Astrocyte (in vitro differentiated cells and primary cell): ENCODE measurements at places on chromosomes 13 and 19. TPM values are rescaled to one million over a fixed set of nuclear protein-coding genes. Genes with fewer than 3 reads are reported as not detected.

GRCh38 chr13:78376033-78376432 lies 227.3 kb downstream of the POU4F1 start:
- DNase-seq = no peak
- H3K4me3 ChIP-seq = no peak overlapping the region
- no peaks in the 10 kb centered on the region for H3K4me1 ChIP-seq

- H3K4me1 ChIP-seq = no peaks in the 10 kb centered on the region
- H3K27me3 ChIP-seq = peaks cover 3% of the 10 kb centered on the region
- no peak overlapping the region for H3K27ac ChIP-seq
- no peaks in the 10 kb centered on the region for H3K36me3 ChIP-seq
- DNase-seq = no peak
These were observed 61.2 kb downstream of the CCDC70 start for GRCh38 chr13:51922771-51923480.

GRCh38 chr13:95706356-95706755 lies 29.4 kb downstream of the DNAJC3 start:
- H3K36me3 ChIP-seq = peaks cover 3% of the 10 kb centered on the region
- no peak overlapping the region for H3K4me3 ChIP-seq
- no peaks in the 10 kb centered on the region for H3K4me1 ChIP-seq
- no peak for DNase-seq

Gene CYP4F11
- not detected in 2 replicates for total RNA-seq

DNA sequence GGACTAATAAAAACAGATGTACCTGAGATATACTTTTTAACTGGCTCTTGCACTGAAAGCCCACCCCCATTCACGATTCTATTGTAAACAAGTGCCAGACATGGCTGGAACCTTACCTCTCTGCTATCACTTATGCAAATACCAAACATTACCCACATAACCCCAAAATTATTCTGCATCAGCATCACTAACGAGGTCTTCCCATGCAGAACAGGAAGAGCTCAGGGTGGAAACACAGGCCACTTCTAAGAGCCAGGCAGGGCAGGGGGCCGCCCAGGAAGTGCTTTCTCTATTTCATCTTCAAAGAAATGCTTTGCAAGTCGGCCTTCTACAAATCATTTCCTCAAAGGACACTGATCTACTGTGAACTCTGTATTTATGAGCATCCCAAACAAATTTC lies 7.3 kb downstream of the IRS2 start:
- H3K4me3 ChIP-seq = peak overlapping the region; percentile 63
- no peak for DNase-seq
- H3K36me3 ChIP-seq = no peaks in the 10 kb centered on the region
- H3K4me1 ChIP-seq = peaks cover 34% of the 10 kb centered on the region
- no peaks in the 10 kb centered on the region for H3K27me3 ChIP-seq
- H3K27ac ChIP-seq = no peak overlapping the region

- peaks cover 2% of the 10 kb centered on the region for H3K27me3 ChIP-seq
- peaks cover 24% of the 10 kb centered on the region for H3K4me1 ChIP-seq
- no peak overlapping the region for H3K4me3 ChIP-seq
- H3K36me3 ChIP-seq = no peaks in the 10 kb centered on the region
These were observed 6.7 kb downstream of the NANOS3 start for GRCh38 chr19:13883516-13884064.

Gene ZNF296
- 3.0 and 3.1 TPM in 2 replicates for total RNA-seq

DNA sequence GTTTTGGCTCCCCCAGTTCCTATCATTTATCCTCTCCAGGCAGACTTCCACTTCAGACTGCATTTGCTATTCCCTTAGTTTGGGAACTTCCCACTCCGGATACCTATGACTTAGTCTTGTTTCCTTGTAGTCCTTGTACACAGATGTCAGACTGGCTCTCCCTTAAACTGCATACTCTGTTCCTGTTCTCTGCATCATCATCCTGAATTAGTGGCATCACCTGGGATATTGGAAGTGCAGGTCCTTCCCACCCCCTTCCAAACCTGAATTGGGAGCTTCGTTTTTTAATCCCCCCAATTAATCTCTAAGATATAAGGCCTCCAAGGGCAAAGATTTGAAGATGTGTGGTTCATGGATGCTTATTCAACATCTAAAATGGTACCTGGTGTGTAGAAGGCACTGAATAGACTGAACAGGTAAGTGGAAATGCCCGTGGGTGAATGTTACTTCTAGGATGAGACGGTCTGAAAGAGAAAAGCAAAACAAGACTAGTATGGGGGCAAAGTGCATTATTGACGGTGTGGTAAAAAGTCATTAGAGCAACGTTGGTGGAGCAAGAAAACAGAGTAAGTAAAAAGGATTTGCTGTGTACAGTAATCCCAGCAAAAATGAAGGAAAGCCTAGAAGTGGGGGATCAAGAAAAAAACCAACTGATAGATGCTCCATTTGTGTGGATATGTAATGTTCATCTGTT lies 9.6 kb downstream of the MIR17HG start:
- no peaks in the 10 kb centered on the region for H3K4me1 ChIP-seq
- H3K27ac ChIP-seq = no peak overlapping the region
- no peak overlapping the region for H3K4me3 ChIP-seq

DNA sequence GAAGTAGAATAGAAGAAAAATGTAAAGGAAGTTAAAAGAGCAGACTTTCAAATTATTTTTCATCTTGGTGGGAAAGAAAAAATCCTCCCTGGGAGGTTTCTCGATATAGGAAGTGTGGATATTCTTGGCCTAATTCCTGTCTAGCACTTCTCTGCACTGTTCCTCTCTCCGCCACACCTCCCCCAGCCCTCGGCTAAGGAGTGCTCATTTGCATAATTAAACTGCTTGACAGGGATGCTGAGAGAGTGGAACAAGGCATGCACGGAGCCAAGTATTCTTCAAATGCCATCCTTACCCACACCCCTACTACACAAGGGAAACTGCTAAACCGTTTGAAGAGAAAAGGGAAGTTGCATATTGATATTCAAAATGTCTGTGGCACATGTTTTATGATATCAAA lies 511.0 kb upstream of the HTR2A start:
- H3K27me3 ChIP-seq = no peaks in the 10 kb centered on the region
- no peak overlapping the region for H3K27ac ChIP-seq
- H3K4me1 ChIP-seq = no peaks in the 10 kb centered on the region
- DNase-seq = no peak
- no peak overlapping the region for H3K4me3 ChIP-seq

Gene TNNI3
- total RNA-seq = not detected in 2 replicates

- H3K27me3 ChIP-seq = no peaks in the 10 kb centered on the region
- H3K36me3 ChIP-seq = no peaks in the 10 kb centered on the region
- no peak overlapping the region for H3K27ac ChIP-seq
- H3K4me3 ChIP-seq = no peak overlapping the region
- no peak for DNase-seq
These were observed 12.5 kb downstream of the SAFB start for GRCh38 chr19:5635427-5635826.

Gene POSTN
- total RNA-seq = 18.6 and 26.6 TPM in 2 replicates

GRCh38 chr13:87953381-87953780 lies 282.2 kb downstream of the SLITRK5 start:
- no peak overlapping the region for H3K27ac ChIP-seq
- no peak overlapping the region for H3K4me3 ChIP-seq
- H3K36me3 ChIP-seq = no peaks in the 10 kb centered on the region
- no peaks in the 10 kb centered on the region for H3K27me3 ChIP-seq
- DNase-seq = no peak

DNA sequence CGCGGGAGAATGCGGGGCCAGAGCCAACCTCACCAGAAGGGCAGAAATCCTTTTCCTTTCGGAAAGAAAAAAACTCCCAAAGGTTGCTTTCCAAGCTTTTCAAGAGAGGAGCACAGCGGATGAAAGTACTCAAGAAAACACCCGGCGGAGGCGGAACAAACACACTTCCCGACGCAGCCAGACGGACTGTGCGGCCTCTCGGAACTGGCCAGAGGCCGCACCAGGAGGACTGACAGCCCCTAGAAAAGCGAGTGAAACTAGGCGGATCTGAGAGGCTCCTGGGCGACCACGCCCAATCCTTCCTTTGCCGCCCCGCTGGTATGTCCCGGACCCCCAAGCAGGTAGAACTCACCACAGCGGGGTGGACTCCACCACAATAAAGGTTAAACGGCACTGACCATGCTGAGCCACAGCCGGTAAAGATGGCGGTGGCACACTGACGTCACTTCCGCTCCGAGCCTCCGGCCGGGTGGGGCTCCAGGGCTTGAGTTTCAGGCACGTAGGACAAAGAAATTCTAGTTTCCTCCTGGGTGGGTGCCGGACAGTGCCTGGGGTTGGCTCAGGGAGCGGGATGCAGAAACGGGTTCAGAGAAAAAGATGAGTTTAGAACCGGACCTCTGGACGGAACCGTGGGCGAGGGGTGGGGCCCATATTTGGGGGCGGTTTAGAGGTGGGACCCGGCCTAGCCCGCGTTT lies at the start of gene ZNF562:
TSS of gene ZNF562 (minus strand) at position 438 of the 695 bp plus-strand sequence. CDS start 14,356 bp downstream, outside the sequence.
- H3K27me3 ChIP-seq = no peaks in the 10 kb centered on the region
- H3K4me1 ChIP-seq = no peaks in the 10 kb centered on the region
- peak within 1 kb of the TSS; percentile 88 for H3K4me3 ChIP-seq
- peak within 1 kb of the TSS; percentile 88 for H3K27ac ChIP-seq
- no peaks in the 10 kb centered on the region for H3K36me3 ChIP-seq

- H3K4me3 ChIP-seq = no peak overlapping the region
- DNase-seq = no peak
- no peaks in the 10 kb centered on the region for H3K27me3 ChIP-seq
- H3K27ac ChIP-seq = no peak overlapping the region
- H3K36me3 ChIP-seq = no peaks in the 10 kb centered on the region
- H3K4me1 ChIP-seq = no peaks in the 10 kb centered on the region
These were observed 56.5 kb downstream of the DCLK1 start for GRCh38 chr13:36074659-36075058.

Gene C19orf33
- 4.9 and 5.8 TPM in 2 replicates for total RNA-seq

Gene NXNL1
- not detected in 2 replicates for total RNA-seq

GRCh38 chr13:19882231-19882630 lies 18.8 kb upstream of the ZMYM5 start:
- no peak for DNase-seq
- no peaks in the 10 kb centered on the region for H3K4me1 ChIP-seq
- H3K27ac ChIP-seq = no peak overlapping the region
- H3K27me3 ChIP-seq = no peaks in the 10 kb centered on the region
- H3K36me3 ChIP-seq = no peaks in the 10 kb centered on the region
- H3K4me3 ChIP-seq = no peak overlapping the region

DNA sequence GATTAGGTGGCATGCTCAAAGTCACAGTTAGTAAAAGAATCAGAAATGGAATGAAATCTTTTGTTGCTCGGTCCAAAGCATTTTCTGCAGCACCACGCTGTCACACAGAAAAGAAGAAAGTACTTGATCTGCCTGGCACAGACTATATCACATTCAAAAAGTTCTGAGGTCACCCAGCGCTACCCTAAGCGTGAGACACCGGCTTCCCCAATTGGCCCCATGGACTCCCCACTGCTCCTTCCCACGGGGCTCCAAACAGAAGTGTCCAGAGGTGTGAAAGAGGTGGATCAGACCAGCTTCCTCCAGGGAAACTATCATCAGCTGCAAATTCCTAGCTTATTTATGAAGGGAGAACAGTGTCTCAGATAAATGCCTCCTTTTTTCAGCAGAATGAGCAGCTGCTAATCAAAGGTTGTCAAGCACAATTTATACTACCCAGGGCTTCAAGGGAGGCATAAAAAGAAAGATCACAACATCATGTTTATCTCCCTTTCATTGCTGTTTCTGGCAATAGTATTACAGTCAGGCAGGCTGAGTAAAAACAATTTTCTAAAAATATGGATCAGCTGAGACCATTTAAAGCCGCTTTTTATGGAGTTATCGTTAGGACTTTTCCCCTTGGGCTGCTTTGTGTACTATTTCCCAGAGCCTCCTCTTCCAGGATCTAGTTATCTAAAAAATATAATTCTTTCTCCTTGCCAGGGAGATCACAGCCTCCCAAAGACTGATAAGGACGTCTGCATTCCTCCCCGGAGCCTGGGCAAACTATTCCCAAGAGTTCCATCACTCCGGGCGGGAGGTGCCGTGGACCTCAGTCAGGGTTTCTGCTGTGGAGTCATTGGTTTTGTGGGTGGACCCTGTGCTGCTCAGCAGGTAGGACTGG lies 208.0 kb downstream of the LHFPL6 start:
- DNase-seq = no peak
- H3K4me3 ChIP-seq = no peak overlapping the region
- no peaks in the 10 kb centered on the region for H3K27me3 ChIP-seq
- no peaks in the 10 kb centered on the region for H3K4me1 ChIP-seq
- no peaks in the 10 kb centered on the region for H3K36me3 ChIP-seq

GRCh38 chr13:110294146-110294545 lies 12.8 kb downstream of the COL4A1 start:
- H3K27ac ChIP-seq = no peak overlapping the region
- DNase-seq = no peak
- no peak overlapping the region for H3K4me3 ChIP-seq
- peaks cover 12% of the 10 kb centered on the region for H3K36me3 ChIP-seq

DNA sequence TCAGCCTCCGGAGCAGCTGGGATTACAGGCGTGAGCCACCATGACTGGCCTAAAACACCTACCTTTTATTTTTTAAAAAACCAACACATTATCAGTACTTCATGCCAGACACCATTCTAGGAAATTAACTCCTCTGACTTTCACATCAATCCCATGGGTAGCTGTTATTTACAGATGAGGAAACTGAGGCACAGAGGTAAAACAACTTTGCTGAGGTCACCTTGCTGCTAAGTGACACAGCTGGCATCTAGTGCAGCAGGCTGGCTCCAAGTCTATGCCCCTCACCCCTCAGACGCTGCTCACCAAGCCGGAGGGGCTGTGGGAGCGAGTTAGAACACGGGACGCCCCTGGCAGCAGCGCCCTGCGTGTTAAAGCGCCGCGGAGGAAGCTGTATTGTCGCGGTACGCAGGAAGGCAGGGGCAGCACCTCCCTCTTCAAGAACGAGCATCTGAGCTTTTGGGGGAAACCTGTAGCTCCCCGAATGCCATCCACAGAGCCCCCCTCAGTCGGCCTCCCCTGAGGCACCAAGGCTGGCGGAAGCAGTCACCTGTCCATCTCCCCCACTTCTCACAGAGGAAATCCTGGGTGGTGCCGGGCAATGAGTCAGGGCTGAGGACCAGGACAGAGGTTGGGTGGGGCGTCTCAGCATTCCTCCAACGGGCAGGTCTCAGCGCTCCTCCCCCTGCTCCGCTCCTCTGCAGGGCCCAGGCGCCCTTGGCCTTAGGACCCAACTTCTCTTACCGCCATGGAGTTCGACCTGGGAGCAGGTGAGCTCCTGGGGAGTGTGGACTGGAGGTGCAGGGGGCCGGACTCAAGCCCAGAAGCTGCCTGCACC lies at the start of gene C19orf33:
TSS of gene C19orf33 (plus strand) at position 735 of the 835 bp plus-strand sequence. CDS start at position 746, 11 bp downstream.
- peaks cover 20% of the 10 kb centered on the region for H3K4me1 ChIP-seq
- H3K27me3 ChIP-seq = no peaks in the 10 kb centered on the region
- DNase-seq = peak; percentile 22
- H3K36me3 ChIP-seq = no peaks in the 10 kb centered on the region

Gene TFPT
- 21.6 and 25.2 TPM in 2 replicates for total RNA-seq

- no peaks in the 10 kb centered on the region for H3K36me3 ChIP-seq
- H3K27me3 ChIP-seq = no peaks in the 10 kb centered on the region
- no peak for DNase-seq
- H3K27ac ChIP-seq = no peak overlapping the region
These were observed 11.7 kb upstream of the DOCK6 start for GRCh38 chr19:11273989-11274388.
